OCI-M1 (cell line): ENCODE measurements at places on chromosomes 5 and 9.

DNA sequence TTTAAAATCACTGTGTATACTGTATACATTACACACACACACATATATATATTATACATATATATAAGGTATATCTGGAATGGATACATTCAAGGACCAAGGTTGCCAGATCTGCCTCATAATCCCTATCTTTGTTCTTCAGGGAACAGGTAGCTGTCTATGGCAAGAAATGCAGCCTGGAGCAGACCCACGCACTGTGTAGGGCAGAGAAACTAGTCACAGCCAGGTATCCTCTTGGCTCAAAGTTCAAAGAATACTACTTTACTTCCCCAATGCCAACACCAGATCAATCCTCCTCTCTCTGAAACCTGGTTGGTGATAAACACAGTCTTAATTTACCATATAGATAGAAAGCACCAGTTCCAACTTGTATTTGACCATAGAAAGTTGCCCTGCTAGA is 313.6 kb downstream of the PRELID2 start:
- DNase-seq = no peak

DNA sequence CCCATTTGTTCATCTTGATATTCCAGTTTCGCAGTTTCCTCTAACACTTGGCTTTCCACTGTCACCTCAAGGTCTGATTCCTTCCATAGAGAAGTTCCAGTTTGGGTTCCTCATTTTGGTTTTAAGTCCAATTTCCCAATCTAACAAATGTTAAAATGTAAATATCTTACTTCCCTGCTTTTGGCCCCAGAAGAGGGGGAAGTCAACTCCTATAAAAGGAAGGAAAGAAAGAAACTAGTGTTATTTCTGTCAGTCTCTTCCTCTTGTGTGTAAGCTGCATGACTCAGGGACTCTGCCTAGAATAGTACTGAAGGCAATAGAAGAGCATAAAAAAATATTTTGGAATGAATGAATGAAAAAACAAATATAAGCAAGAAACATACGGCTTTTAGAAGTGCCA is 127.5 kb upstream of the CCNG1 start:
- DNase-seq = peak; percentile 12

- DNase-seq = no peak
These were observed 15.4 kb upstream of the CCIN start for GRCh38 chr9:36153746-36154145.

GRCh38 chr5:72485430-72485974 is 21.7 kb downstream of the ZNF366 start:
- no peak for DNase-seq

DNA sequence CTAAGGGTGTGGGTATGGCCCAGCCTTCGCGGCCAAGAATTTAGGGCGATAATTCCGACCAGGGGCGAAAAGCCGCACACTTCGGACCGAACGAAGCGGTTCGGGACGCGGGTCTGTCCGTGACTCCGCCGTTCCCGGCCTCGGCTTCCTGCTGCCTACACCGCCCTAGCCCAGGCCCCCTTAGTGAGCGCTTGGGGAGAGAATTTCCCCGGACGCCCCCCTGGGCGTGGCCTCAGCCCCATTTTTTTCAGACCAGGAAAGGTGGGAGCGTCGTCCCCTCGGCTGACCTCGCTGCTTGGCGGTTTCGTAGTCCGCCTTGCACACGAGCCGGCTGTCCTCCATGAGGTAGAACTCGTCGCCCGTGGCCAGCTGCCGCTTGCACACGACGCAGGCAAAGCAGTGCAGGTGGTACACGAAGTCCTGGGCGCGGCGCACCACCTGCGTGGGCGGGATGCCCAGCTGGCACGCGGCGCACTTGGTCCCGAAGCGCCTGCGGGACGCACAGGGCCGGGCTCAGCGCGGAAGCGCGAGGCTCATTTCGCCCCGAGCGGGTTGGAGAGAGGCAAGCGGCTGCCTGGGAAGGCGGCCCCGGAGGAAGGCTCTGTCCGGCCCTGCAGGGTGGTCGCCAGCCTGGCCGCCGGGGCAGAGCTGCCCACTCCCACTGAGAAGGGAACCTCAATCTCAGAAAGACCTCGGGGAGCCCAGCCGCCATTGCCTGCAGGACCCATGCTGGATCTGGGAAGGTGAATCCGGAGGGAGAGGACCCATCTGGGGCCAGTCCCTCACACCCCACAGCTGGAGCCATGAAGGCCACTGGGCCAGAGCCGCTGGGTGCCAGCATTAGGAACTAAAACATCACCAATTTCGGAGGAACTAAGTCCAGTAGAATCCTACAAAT is 5.3 kb downstream of the LHX3 start:
- no peak for DNase-seq

GRCh38 chr9:135704483-135704882 is 2.5 kb downstream of the KCNT1 start:
- DNase-seq = peak; percentile 3

GRCh38 chr9:125831054-125831453 is 83.9 kb downstream of the PBX3 start:
- DNase-seq = no peak
